Astrocyte of the spinal cord (primary cell): ENCODE measurements at places on chromosomes 7 and 10.

DNA sequence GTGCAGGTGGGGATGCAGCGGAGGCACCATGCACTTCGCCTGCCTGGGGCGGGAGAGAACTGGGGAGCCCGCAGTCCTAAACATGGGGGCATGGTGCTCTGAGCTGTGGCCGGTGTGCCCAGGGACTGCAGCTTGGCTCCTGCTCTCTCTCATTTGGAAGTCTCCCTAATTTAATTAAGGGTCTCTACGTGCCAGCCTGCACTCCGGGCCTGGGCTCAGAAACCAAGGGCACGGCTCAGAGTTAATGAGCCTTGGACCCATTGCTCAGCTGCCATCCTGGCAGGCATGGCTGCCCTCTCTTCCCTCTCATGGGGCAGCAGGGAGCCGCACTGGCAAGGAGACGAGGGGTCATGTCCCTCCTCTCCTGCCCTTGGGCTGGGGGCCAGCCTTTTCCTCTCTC lies 115.6 kb downstream of the CDH23 start:
- DNase-seq, result no peak

DNA sequence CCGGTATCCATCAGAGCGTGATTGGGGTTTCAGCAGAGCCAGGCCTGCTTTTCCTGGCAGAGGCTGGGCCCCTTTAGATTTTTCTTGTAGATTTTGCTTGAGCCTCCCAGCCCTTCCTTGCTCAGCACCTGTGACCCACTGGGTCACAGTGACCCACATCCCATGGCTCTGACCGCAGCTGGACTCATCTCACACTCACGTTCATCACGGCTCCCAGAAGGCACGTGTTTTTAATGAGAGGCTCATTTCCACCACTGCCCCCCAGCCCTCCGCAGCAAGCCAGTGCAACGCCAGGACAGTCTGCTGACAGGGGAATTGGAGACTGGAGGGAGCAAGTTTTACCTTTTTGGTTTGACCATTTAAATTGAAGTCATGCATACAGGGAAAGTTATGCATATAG lies 155.7 kb downstream of the CUX1 start:
- no peak for DNase-seq

DNA sequence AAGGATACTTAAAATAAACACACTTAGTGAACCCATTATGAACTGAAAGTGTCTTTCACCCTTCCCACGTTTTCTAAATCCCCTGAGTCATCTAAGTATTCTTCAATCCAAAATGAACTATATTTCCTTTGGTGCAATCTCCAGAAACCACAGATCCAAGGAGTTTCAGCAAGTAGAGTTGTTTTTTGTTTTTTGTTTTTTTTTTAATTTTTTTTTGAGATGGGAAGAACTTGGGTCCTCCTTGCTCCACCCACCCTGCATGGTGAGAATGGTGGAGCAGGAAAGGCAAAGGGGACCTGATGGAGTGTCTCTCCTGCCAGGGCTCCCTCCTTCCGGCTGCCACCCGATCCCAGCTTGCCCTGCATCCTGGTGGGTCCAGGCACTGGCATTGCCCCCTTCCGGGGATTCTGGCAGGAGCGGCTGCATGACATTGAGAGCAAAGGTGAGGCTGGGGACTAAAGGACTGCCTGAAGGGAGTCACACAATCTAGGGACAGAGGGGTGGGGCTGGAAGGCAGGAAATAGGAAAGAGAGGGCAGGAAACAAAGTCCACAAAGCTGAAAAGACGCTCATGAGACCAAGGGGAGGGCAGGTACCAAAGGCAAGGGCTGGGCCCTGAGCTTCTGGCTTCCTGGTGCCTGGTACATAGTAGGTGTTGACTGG lies 12.1 kb downstream of the ATG9B start:
- no peak for DNase-seq

GRCh38 chr10:91907914-91908336 lies 1.4 kb downstream of the FGFBP3 start:
- no peak for DNase-seq

DNA sequence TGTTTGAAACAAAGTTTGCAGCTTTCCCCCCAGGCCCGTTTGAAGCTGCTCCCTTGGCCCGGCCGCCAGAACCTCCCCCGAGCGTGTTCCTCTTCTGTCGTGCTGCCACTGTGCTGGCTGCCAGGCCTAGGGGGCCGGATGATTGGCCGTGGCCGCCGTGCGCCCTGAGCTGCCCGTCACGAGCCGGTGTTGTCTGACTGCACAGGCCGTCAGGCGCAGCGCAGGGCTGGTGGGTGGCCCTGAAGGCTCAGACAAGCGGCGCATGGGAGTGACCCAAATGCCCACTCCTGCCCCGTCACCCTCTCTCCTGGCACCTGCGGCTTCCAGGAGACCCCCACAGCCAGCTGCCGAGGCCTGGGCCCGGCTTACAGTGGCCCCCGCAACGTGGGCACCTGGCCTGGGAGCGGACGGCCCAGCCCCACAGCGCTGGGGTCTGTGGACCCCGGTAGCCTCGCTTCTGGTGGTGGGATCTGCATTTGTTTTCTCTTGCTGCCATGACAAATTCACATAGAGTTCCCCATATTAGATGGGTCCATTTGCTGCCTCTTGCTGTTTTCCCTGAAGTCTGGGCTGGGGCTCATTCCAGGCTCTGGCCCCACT lies 13.1 kb downstream of the JAKMIP3 start:
- no peak for DNase-seq

- DNase-seq, result no peak
Observed at GRCh38 chr7:41142904-41143473, 559.9 kb downstream of the INHBA start.

DNA sequence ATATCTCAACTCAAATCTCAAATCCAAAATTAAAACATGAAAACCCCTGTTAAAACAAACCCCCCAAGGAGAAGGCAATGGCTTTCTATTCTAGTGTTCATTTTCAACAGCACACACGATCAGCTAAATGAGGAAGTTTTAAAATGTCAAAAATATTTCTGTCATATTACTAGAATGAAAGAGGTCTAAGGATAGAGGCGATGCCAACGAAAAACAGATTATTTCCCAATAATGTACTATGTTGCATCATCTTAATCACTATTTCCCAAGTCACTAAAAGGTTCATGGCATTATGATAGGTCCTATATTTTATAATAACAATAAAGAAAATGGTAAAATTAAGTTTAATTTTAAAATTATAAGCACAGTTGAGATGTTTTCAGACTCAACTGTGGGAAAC lies 10.1 kb downstream of the CNOT4 start:
- no peak for DNase-seq

GRCh38 chr10:49751636-49752510 lies 10.2 kb downstream of the OGDHL start:
- DNase-seq, result no peak

- peak; percentile 33 for DNase-seq
Observed at GRCh38 chr7:122305475-122306319, 1.1 kb upstream of the FEZF1 start.

- no peak for DNase-seq
Observed at GRCh38 chr7:74418538-74418937, 35.2 kb upstream of the GTF2IRD1 start.

DNA sequence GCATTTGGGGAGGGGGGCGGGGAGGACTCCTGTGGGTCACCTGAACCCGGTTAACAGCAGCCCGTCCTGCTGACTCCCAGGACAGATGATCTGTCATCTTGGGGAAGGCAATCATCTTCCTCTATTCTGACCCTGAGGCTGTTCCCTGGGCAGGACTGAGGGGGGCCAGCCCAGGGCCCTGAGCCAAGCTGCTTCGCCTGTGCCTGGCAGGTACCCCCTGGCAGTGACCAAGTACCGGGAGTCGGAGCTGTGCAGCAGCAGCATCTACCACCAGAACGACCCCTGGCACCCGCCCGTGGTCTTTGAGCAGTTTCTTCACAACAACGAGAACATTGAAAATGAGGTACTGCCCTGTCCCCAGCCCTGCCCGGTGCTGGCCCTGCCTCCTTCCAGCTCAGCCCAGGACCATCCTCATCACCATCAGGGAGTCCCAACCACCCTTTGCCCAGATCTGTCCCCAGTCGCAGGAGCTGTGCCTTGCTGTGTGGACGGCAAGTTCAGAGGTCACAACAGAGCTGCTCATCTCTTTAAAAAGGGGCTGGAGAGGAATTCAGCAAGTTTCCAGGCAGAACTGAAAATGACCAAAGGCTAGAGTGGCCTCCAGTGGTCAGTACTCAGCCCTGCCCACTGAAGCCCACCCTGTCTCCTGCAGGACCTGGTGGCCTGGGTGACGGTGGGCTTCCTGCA lies 8.1 kb downstream of the AOC1 start:
- no peak for DNase-seq

GRCh38 chr10:24951201-24952142 lies 934 bp downstream of the PRTFDC1 start:
- no peak for DNase-seq

GRCh38 chr7:105084581-105084980 lies 70.6 kb downstream of the KMT2E start:
- no peak for DNase-seq

DNA sequence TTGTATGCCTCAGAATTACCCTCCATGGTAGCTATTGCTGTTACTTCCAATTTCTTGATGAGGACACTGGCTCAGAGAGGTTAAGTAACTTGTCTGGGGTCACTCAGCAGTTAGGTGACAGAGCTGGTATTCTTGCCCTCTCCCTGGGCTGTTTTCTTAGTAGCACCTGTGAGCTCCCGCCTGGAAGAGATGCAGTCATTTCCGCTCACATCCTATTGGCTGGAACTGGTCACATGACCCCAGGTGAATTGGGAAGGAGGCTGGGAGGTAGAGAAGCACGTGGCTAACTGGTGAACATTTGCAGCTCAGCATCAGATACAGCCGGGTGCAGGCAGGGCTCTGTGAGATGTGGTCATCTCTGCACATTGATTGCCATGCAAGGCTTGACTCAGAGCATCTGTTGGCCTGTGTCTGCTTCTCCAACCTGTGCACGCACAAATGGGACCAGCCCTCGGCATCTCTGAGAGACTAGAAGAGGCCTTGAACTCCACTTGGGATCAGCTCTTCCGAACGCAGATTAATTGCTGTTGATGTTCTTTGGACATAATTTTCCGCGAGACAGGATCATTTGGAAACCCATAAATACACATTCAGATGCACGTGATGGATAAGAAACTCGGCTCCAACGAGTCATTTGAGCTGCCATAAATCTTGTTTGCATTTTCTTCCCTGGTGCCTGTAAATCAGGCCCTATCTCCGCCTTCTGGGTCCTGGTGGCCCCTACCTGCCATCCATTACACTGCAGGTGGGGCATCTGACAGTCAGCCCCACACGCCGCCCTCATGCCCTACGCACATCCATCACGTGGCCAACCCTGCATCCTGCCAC lies 42.8 kb downstream of the MYL10 start:
- no peak for DNase-seq

DNA sequence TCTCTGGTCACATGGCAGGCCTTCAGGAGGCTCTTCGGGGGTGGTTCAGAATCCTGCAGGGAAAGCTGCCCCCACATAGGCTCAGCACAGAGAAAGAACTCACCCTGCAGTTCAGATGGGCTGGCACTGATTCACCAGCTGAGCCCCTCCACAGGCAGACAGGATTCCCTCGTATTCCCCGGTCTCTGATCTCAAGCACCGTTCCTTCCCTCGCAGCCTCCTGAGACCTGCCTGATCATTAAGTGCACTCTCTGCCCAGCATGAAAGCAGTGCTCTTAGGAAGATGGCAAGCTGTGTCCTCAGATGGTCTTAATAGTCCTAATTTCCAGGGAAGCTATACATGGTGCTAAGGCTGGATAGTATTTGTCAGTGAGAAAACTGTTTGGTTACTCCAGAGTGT lies 78.2 kb upstream of the NPS start:
- no peak for DNase-seq

DNA sequence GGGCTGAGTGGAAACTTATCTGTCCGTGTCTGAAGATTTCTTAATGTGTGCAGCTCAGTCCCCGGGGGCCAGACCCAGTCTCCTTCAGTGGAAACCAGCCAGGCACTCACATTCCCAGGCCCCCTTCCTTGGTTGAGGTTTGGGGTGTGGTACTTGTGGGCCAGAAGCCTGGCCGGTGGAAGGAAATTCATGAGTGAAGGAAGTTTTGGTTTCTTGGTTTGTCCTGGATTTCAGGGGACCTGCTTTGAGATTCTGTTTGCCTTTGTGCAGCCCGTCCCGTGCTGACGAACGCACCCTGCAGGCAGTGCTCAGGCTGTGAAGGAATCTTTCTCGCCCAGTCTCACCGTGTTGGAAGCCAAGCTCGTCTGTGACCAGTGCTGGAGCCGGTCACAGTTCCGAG lies 2.9 kb downstream of the INPP5A start:
- DNase-seq, result peak; percentile 50

DNA sequence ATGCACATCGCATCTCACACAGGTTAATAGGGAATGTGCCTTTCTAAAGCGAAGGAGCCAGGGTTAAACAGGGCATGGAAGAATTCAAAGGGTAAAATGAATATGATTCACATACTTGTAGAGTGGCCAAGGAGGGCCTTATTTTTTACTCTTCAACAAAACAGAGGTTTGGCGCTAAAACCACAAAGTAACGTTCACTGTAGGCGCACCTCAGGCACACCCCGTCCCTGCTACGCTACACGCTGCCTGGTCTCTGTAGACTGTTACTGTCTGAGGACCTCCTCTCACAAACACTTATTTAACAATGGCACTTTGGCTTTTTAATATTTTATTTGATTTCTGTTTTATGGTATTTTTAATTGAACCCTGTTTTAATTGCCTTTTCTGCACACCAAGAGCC lies 462.1 kb upstream of the GALNT17 start:
- no peak for DNase-seq

DNA sequence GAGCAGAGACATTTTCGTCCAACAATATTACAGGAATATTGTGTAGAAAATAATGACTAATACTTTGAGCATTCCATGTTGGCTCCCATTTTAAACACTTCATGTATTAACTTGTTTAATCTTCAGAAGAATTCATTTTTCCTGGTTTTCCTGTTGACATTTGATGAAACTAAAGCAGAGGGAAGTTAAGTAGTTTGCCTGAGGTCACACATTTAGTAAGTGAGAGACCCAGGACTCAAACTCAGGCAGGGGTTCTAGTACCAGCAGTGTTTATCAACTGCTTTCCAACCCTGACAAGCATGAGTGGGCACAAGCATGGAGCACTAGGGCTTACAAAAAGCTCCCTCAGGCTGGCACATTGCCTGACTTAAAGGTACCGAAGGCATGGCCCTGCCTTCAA lies 719.1 kb downstream of the AUTS2 start:
- peak; percentile 25 for DNase-seq

DNA sequence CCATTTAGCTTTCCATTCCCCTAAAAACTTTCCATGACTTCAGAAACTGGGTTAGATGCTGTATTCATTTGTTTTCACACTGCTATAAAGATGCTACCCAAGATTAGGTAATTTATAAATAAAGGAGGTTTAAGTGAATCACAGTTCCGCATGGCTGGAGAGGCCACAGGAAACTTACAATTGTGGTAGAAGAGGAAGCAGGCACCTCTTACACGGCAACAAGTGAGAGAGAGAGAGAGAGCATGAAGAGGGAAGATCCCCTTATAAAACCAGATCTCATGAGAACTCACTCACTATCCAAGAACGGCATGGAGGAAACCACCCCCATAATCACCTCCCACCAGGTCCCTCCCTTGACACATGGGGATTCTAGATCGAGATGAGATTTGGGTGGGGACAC lies 336.8 kb downstream of the TFEC start:
- no peak for DNase-seq
